ENCODE measurements at places on chromosomes 3 and 15. TPM values are rescaled to one million over a fixed set of nuclear protein-coding genes. Genes with fewer than 3 reads are reported as not detected.

DNA sequence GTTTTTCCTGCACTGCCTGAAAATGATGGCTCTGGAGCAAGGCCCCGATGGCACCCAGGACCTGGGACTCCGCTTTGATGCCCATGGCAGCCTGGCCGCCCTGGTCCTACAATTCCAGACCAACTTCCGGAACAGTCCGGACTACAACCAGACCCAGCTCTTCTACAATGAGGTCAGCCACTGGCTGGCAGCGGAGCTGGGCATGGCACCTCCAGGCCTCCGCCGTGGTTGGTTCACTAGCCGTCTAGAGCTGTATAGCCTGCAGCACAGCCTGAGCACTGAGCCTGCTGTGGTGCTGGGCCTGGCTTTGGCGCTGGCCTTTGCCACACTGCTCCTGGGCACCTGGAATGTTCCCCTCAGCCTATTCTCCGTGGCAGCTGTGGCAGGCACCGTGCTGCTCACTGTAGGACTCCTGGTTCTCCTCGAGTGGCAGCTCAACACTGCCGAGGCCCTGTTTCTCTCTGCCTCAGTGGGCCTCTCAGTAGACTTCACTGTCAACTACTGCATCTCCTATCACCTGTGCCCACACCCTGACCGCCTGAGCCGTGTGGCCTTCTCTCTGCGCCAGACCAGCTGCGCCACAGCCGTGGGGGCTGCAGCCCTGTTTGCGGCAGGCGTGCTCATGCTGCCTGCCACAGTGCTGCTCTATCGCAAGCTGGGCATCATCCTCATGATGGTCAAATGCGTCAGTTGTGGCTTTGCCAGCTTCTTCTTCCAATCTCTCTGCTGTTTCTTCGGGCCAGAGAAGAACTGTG, 10.9 kb downstream of the DISP2 start:
- DNase-seq = no peak

DNA sequence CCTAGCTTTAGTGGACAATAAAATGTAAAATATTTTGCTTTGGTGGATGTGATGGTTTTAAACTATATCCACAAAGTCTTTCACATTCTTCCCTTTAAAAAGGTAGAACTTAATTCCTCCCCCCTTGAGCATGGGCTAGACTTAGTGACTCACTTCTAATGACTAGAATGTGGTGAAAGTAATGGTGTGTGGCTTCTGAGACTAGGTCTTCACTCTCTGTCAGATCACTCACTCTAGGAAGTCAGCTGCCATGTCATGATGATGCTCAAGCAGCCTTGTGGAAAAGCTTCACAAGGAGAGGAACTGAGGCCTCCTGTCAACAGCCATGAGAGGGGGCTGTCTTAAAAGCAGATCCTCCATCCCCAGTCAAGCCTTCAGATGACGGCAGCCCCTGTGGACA, 4.2 kb downstream of the LRRC2 start:
- DNase-seq = no peak

GRCh38 chr3:152785051-152785450, 49.9 kb upstream of the P2RY1 start:
- DNase-seq = no peak

The SLC12A1 gene
- total RNA-seq = under 0.01 TPM

- DNase-seq = no peak
Observed at GRCh38 chr3:169510693-169511010, 152.9 kb downstream of the MECOM start.
